Suprapubic skin (tissue), 4 donors: ENCODE measurements at places on chromosomes 2 and 18. TPM values are rescaled to one million over a fixed set of nuclear protein-coding genes. Genes with fewer than 3 reads are reported as not detected.
A peak's percentile ranks its signal among the peaks of the same experiment; 100 is the strongest.

UGT1A4 gene
- total RNA-seq = 2.6 TPM

EVA1A gene
- 6.3 TPM for total RNA-seq

INHA gene
- total RNA-seq = 3.5 TPM

SNORC gene
- 18.7 TPM for total RNA-seq

CDK15 gene
- total RNA-seq = 0.38 TPM

TACR1 gene
- total RNA-seq = 0.55 TPM

RAB27B gene
- 21.5 TPM for total RNA-seq

TCF7L1 gene
- 1.1 TPM for total RNA-seq

DNA sequence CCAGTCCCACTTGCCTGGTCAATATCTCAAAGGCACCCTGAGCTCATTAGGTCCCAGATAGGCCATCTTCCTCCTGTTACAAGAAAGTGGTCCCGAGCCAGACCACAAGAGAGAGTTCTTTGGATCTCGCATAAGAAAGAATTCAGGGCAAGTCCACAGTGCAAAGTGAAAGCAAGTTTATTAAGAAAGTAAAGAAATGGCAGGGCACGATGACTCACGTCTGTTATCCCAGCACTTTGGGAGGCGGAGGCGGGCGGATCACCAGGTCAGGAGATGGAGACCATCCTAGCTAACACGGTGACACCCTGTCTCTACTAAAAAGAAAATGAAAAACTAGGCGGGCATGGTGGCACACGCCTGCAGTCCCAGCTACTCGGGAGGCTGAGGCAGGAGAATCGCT lies 10.8 kb upstream of the SMAD7 start:
- H3K4me3 ChIP-seq = no peak overlapping the region
- no peak overlapping the region for H3K27ac ChIP-seq
- DNase-seq = no peak
- no peaks in the 10 kb centered on the region for H3K27me3 ChIP-seq

DNA sequence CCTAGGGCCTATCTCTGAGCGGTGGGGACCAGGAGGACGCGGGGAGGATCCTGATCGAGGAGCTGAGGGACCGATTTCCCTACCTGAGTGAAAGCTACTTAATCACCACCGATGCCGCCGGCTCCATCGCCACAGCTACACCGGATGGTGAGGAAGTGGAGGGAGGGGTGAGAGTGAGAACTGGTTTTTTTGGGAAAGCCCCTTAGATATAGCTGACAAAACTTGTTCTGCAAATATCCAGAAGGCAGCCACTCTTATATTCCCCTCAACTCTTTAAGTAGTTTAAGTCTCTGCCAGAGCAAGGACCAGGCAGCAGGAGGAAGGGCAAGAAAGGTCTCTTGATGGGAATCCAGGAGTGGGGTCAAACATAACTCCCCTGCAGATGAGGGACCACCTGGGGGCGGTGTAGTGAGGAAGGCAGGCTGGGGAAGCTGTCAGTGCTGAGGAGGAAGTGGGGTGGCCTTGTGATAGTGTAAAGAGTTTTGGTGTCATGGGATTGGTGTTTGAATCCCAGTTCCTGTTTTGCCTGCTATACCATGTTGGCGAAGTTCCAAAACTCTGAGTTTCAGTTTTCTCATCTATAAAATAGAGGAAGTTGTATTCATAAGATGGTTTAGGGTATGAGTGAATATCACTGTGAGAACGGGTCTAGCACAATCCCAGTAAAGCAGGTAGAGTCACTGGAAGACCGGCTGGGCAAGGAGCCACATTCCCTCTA lies 3.4 kb downstream of the NAGK start:
- H3K4me3 ChIP-seq = no peak overlapping the region
- H3K4me1 ChIP-seq = peaks cover 55% of the 10 kb centered on the region
- no peaks in the 10 kb centered on the region for H3K27me3 ChIP-seq
- peak overlapping the region; percentile 10 for H3K27ac ChIP-seq

- peaks cover 36% of the 10 kb centered on the region for H3K4me1 ChIP-seq
- no peaks in the 10 kb centered on the region for H3K27me3 ChIP-seq
- H3K27ac ChIP-seq = peak overlapping the region; percentile 97
Measured at GRCh38 chr2:64750001-64750816, 96.5 kb upstream of the SERTAD2 start.

GRCh38 chr2:145287736-145288135 lies 767.8 kb upstream of the ZEB2 start:
- no peaks in the 10 kb centered on the region for H3K36me3 ChIP-seq
- H3K27me3 ChIP-seq = no peaks in the 10 kb centered on the region
- H3K27ac ChIP-seq = no peak overlapping the region

DNA sequence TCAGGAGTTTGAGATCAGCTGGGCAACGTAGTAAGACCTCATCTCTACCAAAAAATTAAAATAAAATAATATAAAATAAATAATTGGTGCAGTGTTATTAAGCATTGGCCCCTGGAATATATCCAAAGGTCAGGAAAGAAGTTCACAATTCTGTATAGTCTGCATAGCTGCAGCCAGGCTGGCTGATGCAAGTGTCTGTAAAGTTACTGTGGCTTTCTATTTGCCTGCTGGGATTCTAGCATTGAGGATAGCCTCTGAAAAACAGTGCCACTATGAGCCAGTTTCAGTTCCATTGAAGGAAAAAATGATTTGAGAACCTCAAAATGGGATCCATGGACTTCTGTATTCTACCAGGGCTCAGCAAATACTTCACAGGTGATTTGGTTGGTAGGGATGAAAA lies 208.6 kb downstream of the PARD3B start:
- no peak overlapping the region for H3K4me3 ChIP-seq
- H3K27me3 ChIP-seq = no peaks in the 10 kb centered on the region
- no peak for DNase-seq

DNA sequence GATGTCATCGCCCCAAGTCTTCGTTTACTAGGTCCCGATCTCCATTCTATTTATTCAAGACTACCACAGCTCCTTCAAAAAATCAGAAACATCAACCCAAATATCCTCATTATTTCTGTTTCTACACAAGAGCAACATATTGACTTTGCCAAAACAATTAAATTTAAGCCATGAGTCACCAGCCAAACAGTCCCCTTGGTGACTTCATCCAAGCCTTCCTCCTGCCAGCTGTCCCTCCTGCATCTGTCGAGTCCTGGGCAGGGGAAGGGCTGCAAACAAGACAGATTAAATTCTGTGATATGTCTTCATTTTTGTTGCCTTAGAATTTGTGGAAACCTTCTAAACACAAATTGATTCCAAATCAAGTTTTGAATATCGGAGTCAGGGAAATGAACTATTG lies 110.3 kb downstream of the SP3 start:
- peaks cover 18% of the 10 kb centered on the region for H3K4me1 ChIP-seq
- no peak overlapping the region for H3K4me3 ChIP-seq

DNA sequence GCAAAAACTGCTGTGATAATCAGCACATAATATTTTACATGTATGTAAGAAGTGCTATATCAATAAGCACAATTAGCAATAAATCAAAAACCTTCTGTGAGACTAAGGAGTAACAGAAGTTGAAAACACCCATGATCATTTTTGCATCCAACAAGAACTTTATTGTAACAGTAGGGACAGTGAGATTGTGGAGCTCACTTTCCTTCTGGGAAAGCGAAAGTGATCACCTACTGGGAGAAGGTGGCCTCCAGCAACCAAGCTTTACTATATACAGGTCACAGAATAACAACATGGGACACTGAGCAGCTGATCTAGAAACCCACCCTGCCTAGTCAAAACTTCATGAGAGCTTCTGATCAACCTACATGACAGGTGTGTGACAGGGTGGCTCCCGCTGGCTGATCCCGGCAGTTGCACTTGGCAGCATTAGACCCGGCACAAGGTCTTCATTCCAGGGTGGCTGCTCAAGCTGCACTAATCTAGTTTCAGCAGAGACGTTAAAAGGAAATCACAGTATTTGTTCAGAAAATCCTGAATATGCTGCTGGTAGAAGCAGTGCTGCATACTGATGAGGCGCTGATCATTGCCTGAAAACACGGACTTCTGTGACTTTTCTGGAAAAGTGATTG lies 63.5 kb upstream of the ARL5A start:
- DNase-seq = no peak
- H3K36me3 ChIP-seq = no peaks in the 10 kb centered on the region
- no peaks in the 10 kb centered on the region for H3K4me1 ChIP-seq
- H3K27ac ChIP-seq = no peak overlapping the region
- no peaks in the 10 kb centered on the region for H3K27me3 ChIP-seq

GRCh38 chr2:29009711-29010677 lies 28.9 kb downstream of the TOGARAM2 start:
- no peaks in the 10 kb centered on the region for H3K36me3 ChIP-seq
- peaks cover 37% of the 10 kb centered on the region for H3K4me1 ChIP-seq
- H3K27me3 ChIP-seq = no peaks in the 10 kb centered on the region
- H3K4me3 ChIP-seq = no peak overlapping the region

DNA sequence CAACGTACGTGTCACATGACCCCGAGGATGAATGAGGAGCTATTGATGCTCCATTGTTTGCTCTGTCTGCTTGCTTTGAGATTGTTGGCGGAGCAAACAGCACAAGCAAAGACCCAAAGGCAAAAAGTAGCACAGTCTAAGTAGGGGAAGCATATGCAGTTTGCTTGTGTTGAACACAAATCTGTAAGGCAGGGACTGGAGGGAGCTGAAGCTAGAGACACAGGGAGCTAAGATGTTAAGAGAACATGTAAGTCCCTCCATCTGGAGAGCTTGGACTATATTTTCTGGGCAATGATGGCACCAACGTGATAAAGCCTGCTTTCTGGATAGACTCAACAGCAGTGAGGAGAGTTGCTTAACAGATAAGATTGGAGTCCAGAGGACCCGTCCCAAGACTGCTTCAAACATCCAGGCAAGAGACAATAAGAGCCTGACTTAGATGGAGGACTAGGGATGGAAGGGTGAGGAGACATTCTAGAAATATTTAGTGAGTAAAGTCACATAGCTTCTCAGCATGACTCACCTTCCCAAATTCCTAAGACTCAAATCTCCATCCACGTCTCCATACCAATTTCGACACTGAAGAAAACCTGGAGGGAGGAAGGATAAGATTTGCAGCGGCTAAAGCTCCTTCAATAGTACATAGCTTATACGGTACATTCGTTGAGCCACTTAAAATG lies 88.1 kb upstream of the KLF7 start:
- peaks cover 67% of the 10 kb centered on the region for H3K4me1 ChIP-seq
- DNase-seq = no peak
- no peak overlapping the region for H3K27ac ChIP-seq

DNA sequence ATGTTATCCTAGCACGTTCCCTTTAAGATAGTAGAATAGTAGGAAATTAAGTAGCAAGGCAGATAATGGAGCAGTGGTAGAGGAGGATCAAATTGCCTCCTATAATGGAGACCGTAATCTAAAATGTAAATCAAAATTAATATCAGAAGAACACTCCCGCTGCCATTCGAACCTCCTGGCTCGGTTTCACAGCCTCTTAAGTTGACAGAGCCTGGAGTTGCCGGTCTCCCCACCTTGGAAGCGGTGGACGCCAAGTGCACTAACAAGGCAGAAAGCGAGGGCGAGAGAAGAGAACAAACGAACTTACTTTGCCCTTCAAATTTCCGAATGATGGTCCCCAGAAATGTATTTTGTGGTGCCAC lies 450 bp downstream of the KCNH7 start:
- DNase-seq = no peak
- H3K27me3 ChIP-seq = peaks cover 21% of the 10 kb centered on the region
- no peak overlapping the region for H3K4me3 ChIP-seq
- peaks cover 10% of the 10 kb centered on the region for H3K4me1 ChIP-seq
- no peak overlapping the region for H3K27ac ChIP-seq

GRCh38 chr2:160493227-160494028 lies at the start of gene RBMS1:
TSS of gene RBMS1 (minus strand) at chr2:160493807. CDS start at chr2:160493363, 444 bp downstream.
- H3K36me3 ChIP-seq = no peaks in the 10 kb centered on the region
- H3K27ac ChIP-seq = peak within 1 kb of the TSS; percentile 99
- peak; percentile 79 for DNase-seq
- H3K4me1 ChIP-seq = peaks cover 33% of the 10 kb centered on the region
- no peaks in the 10 kb centered on the region for H3K27me3 ChIP-seq

- H3K27me3 ChIP-seq = no peaks in the 10 kb centered on the region
- no peak for DNase-seq
- H3K27ac ChIP-seq = no peak overlapping the region
- no peaks in the 10 kb centered on the region for H3K36me3 ChIP-seq
- no peak overlapping the region for H3K4me3 ChIP-seq
Measured at GRCh38 chr18:23994361-23994902, 20.1 kb upstream of the TTC39C start.

GRCh38 chr2:136423516-136423996 lies 305.6 kb upstream of the CXCR4 start:
- no peak overlapping the region for H3K27ac ChIP-seq
- no peaks in the 10 kb centered on the region for H3K4me1 ChIP-seq
- H3K4me3 ChIP-seq = peak overlapping the region; percentile 35
- peak; percentile 87 for DNase-seq

DNA sequence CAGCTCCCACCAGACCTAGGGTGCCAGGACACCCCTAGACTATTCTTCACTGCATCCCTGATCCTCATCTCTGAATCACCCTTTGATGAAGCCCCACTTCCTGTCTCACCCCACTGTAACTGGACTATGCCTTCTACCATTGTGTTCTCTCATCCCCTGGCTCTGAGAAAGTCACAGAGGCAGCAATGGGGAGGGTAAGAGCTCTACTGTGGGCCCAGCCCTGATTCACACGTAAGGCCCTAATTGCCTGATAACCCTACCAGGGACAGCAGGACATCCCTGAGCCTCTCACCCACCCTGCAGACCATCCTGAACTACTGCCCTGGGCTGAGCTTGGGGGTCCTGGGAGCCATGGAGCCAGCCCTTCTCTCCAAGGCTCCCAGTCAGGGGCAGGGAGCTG lies 1.5 kb upstream of the PROM2 start:
- H3K27me3 ChIP-seq = no peaks in the 10 kb centered on the region
- H3K36me3 ChIP-seq = no peaks in the 10 kb centered on the region
- no peak overlapping the region for H3K4me3 ChIP-seq
- H3K4me1 ChIP-seq = peaks cover 42% of the 10 kb centered on the region
- H3K27ac ChIP-seq = no peak overlapping the region

GRCh38 chr18:25465152-25465732 lies 113.3 kb upstream of the ZNF521 start:
- no peaks in the 10 kb centered on the region for H3K36me3 ChIP-seq
- no peak overlapping the region for H3K27ac ChIP-seq
- no peak for DNase-seq
- peaks cover 10% of the 10 kb centered on the region for H3K4me1 ChIP-seq
- no peak overlapping the region for H3K4me3 ChIP-seq

DNA sequence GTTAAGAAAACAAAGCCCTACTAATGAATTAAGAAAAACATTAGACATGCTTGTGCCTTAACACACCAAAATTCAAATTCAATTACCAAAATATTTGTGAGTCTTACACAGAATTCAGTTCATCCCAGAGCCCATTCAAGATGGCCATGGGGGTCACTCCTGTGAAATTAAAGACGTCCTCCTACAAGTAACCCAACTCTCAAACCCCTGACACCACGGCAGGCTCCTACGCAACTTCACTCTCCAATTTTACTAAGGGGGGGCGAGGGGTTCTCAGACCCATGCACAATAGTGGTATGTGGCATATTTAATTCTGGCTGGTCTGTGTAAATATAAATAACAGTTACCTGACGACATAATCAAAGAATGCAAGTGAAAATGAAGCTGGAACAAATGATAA lies 5.0 kb downstream of the ZNF516 start:
- H3K4me1 ChIP-seq = peaks cover 52% of the 10 kb centered on the region
- DNase-seq = no peak
- H3K27me3 ChIP-seq = no peaks in the 10 kb centered on the region
- peak overlapping the region; percentile 84 for H3K4me3 ChIP-seq

GRCh38 chr18:48656582-48656981 lies 117.8 kb downstream of the CTIF start:
- H3K4me1 ChIP-seq = no peaks in the 10 kb centered on the region
- no peak for DNase-seq
- no peaks in the 10 kb centered on the region for H3K36me3 ChIP-seq
- no peaks in the 10 kb centered on the region for H3K27me3 ChIP-seq

GRCh38 chr2:96773922-96774321 lies 13.2 kb downstream of the CNNM4 start:
- DNase-seq = no peak
- no peaks in the 10 kb centered on the region for H3K27me3 ChIP-seq
- no peaks in the 10 kb centered on the region for H3K36me3 ChIP-seq
- H3K4me3 ChIP-seq = peak overlapping the region; percentile 38
